ENCODE measurements at places on chromosomes 3 and 15.

DNA sequence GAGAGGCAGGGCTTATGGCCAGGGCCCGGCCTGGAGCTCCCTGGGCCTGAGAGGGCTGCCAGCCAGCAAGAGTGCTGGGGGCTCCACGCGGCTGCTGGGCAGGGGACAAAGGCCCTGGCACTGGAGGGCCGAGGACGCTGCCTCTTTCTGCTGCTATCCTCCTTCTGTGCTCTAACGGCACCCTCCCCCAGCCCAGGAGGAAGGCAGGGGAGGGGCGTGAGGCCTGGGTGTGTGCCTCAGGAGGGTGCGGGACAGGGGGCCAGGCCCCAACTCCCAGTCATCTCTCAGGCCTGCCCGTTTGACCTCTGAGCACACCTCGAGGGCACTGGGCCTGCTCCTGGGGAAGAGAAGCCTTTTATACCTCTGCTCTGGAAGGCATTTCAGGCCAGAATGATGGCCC, 115.5 kb downstream of the ADCY5 start:
- no peak for DNase-seq

GRCh38 chr3:126883241-126883640, 99.7 kb upstream of the PLXNA1 start:
- no peak for DNase-seq

GRCh38 chr15:92603743-92604470, 51.7 kb downstream of the FAM174B start:
- DNase-seq, result no peak

DNA sequence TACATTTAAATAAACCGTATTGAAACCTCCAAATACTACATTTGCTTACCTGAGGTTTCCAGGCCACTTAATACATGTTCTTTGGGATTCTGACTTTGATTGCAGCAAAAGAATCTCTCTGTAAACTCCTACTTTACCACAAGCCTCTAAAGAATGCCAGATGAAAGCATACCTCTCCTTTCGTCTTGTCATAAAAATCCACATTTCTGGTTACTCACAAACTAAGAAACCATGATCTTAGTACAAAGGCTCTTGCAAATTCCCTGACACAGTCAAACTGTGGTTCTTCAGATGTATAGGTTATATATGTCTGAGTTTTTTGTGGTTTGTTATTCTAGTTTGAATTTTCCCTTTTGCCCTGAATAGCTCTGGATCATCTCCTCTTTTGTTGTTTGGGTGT, 188.4 kb downstream of the RAP2B start:
- peak; percentile 63 for DNase-seq

DNA sequence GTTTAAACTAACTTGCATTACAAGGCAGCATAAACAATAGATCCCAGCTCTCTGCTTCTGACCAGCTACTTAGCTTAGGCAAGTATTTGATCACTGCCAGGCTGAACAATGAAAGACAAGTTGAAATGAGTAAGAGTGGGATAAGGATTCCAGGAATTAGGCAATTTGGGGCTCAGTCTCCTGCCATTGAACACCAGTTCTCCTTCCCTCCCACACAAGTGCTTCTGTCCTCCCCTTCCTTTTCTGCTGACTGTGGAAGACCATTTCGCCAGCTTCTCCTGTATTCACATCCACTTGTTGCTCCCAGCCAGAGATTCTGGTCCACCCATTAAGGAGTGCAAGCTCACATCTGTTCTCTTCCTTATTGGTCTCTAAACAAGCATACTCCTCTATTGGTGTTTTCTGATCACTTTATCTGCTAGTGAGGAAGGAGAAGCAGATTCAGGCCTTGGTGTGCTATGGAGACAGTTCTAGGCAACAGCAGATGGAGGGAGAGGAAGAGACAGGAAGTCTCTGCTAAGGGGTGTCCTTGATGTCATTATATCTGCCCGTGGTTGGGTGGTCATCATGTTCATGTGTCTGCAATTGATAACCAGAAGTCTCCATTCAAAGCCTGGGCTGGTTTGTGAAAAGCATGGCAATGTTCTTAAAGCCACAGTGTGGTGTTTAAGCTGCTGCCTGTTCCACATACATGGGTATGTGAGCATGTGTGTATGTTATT, 121.5 kb downstream of the PLCL2 start:
- no peak for DNase-seq

GRCh38 chr15:46452297-46452820, 817.5 kb downstream of the SQOR start:
- DNase-seq, result no peak

DNA sequence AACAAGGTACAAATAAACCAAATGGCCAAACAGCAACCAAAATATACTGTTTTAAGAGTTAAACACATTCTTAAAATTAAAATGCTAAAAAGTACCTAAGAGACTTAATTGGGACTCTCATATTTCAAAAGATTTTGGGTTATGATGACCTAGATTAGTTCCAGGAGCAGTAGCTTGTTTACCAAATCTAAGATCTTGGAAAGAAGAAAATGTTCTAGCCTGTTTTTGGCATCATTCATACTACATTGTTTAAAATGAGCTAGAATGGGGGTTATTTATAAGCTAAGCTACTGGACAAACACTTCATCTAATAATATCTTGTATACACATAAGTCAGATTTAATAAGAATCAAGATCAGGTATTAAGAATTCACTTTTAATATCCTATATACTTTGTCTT, 22.8 kb downstream of the ATOSA start:
- DNase-seq, result no peak

- no peak for DNase-seq
These were observed 204.3 kb upstream of the SLC2A2 start for GRCh38 chr3:171230865-171231264.

GRCh38 chr15:94053626-94054025, 177.7 kb upstream of the MCTP2 start:
- no peak for DNase-seq

GRCh38 chr3:169913323-169913722, 2.0 kb downstream of the SAMD7 start:
- no peak for DNase-seq

GRCh38 chr3:17802950-17803349, 60.5 kb upstream of the TBC1D5 start:
- no peak for DNase-seq

DNA sequence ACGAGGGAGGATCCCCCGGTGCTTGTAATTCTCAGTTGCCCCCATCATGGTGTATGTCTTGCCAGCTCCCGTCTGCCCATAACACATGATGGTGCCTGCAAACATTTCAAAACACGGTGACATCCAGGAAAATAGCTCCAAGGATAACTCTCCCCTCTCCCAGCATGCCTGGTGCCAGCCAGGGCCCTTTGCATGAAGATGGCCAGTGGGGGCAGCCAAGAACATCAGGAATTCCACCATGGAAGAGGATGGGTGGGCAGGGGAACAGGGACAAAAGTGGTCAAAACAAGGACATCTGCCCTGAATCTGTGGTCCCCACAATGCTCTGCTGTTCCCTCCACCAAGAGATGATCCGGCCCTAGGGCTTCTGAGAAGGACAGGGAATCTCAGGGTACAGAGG, 9.0 kb downstream of the KIF9 start:
- no peak for DNase-seq

- no peak for DNase-seq
These were observed 108.4 kb downstream of the ZNF609 start for GRCh38 chr15:64568765-64569164.

- DNase-seq, result no peak
These were observed 129.9 kb downstream of the VGLL4 start for GRCh38 chr3:11513817-11514135.

All from AG04450 (cell line).